ENCODE measurements at places on chromosomes 6 and 20.

- DNase-seq: no peak
Observed at GRCh38 chr6:157035546-157035945, 258.4 kb downstream of the ARID1B start.

GRCh38 chr6:148943451-148943850, 196.6 kb downstream of the UST start:
- no peak for DNase-seq

GRCh38 chr6:28643017-28643740, 117.5 kb downstream of the GPX5 start:
- peak; percentile 95 for DNase-seq

DNA sequence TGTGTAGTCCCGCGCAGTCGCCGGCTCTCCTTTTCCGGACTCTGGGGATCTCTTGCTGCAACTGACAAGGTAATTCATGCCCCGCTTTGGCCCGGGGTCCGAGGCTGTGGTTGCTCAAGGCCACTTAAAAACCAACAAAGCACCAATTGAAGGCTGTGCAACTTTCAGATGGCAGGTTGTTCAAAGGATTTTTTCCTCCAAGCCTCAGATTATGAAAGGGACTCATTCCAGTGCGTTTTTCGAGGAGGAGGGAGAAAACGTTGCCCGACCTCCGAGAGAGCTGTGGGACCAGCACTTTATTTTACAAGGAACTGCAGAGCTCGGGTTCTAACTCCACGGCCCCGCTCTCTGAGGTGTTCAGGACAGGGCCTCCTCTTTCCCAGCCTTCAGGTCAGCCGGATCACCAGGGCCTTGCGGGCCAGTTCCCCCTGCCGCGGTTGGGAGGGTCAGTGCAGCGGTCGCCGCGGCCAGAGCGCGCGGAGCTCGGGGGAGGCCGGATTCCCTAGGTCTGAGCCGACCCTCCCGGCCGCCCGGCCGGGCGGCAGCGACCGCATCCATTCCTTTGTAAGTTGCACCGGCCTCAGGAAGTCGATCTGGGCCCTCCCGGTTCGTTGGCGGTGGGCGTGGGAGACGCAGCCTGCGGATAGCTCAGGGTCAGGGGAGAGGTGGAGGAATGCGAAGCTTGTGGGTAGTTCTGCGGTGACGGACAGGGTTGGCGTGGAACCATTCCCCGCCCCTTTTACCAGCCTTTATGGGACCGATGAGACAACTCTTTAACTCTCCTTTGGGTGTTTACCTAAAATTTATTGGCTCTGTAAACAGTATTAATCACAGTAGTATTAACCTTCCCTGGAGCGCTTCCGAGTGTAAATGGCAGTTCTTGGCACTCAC, 1.6 kb downstream of the UTRN start:
- peak; percentile 69 for DNase-seq

- DNase-seq: no peak
Observed at GRCh38 chr20:9035126-9035525, 33.8 kb upstream of the PLCB4 start.

DNA sequence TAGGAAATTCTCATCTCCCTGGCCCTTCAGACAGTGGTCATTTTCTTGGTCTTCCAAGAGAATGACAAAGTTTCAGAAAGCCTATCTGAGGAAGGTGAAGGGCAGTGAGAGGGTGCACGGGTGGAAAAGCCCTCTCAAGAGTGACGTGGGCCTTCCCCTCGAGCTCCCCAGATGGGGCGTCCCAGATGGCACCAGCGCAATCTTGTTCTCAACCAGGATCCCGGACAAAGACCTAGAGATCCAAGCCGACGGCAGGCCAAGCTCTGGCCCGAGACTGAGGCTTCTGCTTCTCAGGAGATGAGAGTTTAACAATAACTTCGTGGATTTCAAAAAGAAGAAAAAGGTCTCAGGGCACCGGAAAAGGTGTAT, 797 bp upstream of the ZNF133 start:
- DNase-seq: no peak

GRCh38 chr6:25172819-25173218, 106.4 kb upstream of the CARMIL1 start:
- no peak for DNase-seq

Data from OCI-M1 (cell line).